ENCODE measurements at places on chromosomes 1 and 21.
A peak's percentile ranks its signal among the peaks of the same experiment; 100 is the strongest.

GRCh38 chr21:34362136-34362444 is 1.7 kb upstream of the KCNE2 start:
- DNase-seq = no peak

DNA sequence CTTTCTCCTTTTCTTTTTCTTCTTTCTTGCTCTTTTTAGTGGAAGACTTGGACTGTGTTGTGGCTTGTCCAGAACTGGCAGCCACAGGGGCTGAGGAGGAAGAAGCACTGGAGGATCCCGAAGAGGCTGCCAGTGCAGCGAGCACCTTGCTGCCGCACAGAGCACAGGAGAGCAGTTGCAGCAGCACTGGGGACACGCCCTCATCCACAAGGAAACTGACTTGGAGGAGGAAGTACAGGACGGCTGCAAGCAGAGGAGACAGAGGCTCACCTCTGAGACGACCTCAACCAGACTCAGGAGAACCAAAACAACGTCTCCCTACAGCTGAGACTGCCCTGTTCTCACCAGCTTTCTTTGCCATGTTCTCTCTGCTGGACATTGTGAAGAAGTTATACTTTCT is 88.9 kb downstream of the UBR4 start:
- no peak for DNase-seq

- no peak for DNase-seq
These were observed 47.9 kb downstream of the RBM11 start for GRCh38 chr21:14263879-14264278.

DNA sequence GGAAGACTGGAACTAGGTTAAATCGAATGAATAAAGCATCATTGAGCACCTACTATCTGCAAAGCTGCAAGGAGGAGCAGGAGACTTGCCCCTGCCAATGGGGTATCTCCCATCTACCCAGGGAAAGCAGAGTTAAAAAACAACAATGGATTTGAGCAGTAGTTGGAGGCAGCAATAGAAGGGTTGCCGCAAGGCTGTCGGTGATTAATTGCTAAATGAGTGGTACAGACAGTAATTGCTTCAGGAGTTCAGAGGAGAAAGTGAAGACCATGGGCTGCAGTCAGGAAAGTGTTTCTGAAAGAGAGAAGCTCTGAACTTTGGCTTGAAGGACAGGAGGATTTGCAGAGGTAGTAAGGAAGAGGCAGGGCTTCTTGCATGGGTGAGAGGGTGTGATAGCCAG is 152.9 kb downstream of the ACTL8 start:
- DNase-seq = no peak

- no peak for DNase-seq
These were observed 2.2 kb upstream of the ATP1A2 start for GRCh38 chr1:160113407-160113806.

- no peak for DNase-seq
These were observed 316.5 kb upstream of the NR5A2 start for GRCh38 chr1:199710974-199711373.

DNA sequence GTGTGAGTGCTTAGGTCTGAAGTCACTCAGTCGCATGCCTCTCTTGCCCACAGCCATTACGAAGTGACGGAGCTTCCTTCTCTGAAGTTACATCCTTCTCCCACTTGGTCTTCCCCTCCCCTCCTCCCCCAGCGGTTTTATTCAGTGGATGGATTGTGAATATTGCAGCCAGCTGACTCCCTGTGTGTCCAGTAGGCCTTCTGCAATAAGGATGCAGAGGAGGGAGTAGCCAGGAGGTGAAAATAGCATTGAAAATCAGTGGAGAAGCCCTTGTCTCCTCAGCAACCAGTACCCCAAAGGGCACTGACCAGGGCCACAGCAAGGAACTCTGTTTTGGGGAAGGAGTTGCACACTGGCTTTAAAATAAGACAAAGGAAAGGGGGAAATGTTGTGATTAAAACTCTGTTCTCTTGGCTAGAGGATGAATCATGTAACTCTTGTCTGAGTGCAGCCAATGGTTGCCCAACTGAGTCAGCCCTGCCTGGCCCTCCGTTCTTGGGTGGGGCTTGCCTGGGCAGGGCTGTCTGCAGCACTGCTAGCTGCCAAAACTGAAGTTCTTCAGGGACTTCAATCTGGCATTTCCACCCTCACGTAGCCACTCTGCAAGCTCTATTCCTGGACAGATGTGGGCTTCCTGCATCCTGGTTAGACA is 4.3 kb downstream of the S100A10 start:
- DNase-seq = no peak

- DNase-seq = no peak
These were observed 21.8 kb downstream of the RSPH1 start for GRCh38 chr21:42474043-42474831.

DNA sequence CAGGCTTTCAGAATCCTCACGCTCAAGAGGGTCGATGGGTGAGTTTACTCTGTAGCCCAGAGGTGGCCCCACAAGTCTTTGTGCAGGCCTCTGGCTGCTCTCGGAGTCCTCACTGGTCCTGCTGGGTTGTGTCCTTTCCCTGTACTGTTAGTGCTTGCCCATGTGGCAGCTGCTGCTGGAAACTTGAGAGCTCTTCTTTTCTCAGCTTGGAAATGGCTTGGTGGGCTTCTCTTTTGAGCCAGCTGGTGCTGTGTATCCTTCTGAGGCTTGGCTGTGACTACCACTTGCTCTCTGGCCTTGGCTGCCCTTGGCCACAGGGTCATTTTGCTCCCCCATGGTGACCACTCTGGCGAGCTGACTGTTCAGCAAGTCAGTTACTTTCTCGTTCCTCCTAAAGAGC is 82.2 kb upstream of the LMO4 start:
- no peak for DNase-seq

- DNase-seq = no peak
These were observed 55.2 kb downstream of the SELENOF start for GRCh38 chr1:86858524-86859261.

DNA sequence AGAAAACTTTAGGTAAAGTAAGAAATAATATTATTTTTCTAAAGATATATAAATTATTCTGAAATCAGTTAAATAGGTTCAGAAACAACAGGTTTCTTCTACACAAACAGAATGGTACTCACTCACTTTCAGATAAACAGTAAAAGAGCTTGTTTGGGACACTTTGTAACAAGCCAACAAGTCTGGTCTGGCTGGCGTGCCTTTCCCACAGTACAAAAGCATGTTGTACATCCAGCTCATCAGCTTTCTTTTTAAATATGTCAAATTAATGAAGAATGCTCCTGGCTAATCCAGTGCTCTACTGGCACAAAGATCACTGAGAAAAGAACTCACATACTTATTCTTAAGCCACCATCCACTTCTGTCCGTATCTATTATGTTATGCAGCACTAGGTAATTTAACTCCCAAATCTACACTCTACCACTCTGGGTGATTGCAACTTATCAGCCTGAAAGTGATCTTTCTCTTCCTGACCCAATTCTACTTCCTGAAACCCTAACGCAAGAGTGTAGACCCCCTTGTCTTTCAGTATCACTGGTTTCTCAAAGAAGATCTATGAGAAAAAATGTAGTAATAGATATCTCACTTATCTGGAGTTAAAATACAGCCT is 32.6 kb downstream of the TRIT1 start:
- DNase-seq = no peak

DNA sequence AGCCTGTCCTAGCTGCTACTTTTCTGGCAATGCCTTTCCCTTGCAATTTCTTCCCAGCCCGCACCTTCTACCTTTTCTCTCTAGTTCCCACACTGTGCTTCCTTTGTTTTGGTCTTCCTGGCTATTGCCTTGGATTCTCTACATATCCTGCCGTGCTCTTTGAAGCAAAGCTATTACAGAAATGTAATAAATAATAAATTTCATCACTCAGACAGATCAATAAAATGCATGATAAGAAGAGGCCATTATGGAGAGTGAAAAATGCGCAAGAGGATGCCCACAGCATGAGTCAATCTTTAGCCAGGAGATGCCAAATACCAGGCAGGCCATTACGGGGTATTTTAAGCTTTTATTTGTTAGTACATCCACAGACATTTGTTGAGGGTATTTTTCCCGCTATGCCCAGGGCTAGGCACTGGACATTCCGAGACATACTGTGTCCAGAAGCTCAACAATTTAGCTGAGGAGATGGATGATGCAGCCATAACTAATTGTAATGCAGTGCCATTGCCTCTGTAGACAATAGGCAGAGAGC is 163.6 kb downstream of the ST6GALNAC3 start:
- DNase-seq = no peak

DNA sequence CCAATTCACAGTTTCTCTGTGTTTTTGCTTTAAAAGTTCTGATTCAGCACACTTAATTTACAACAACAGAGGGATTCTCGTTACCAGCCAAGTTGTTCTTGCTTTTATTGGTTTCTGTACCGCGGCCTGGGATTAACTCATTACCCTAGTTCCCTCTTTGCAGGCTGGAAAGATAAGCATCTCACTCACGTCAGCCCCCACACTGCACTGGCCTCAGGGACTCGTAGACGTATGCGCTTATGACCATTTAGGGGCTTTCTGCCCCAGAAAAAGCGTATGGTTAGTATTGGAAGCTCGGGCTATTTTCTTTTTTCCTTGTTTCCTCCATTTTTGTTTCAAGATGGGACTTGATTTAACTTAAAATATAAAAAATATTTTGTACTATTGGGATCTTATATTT is 76.0 kb downstream of the POFUT2 start:
- no peak for DNase-seq

- no peak for DNase-seq
These were observed 3.7 kb downstream of the PEAR1 start for GRCh38 chr1:156897078-156897825.

- DNase-seq = no peak
These were observed 452.3 kb downstream of the OMA1 start for GRCh38 chr1:58094221-58094620.

GRCh38 chr1:34786521-34787325 is 5.7 kb downstream of the GJB3 start:
- DNase-seq = peak; percentile 42

DNA sequence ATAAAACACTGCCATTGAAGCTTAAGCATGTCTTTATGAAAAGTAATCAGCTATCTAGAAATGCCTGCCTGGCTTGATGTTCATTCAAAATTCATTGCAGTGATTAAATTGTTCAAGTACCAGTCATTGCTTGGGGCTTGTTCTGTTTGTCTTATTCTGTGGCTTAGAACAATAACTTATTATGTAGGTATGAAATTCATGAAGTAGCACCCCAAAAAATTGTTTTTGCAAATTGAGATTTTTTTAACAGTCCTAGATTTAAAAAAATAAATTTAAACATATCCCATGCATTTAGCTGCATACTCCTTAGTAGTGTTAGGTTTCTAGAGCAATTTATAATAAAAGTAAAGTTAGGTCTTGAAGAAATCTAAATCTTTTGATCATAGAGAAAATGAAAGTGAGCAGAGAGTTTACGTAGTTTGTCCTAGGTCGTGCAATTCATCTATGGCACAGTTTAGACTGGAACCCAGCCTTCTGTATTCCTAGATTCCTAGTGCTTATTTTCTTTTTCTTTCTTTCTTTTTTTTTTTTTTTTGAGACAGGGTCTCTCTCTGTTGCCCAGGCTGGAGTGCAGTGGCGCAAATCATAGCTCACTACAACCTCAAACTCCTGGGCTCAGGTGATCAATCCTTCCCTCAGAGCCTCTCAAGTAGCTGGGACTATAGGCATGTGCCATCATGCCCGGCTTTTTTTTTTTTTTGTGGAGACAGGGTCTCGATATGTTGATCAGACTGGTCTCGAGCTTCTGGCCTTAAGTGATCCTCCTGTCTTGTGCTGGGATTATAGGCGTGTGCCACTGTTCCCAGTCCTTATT is 9.3 kb downstream of the MIER1 start:
- DNase-seq = no peak

DNA sequence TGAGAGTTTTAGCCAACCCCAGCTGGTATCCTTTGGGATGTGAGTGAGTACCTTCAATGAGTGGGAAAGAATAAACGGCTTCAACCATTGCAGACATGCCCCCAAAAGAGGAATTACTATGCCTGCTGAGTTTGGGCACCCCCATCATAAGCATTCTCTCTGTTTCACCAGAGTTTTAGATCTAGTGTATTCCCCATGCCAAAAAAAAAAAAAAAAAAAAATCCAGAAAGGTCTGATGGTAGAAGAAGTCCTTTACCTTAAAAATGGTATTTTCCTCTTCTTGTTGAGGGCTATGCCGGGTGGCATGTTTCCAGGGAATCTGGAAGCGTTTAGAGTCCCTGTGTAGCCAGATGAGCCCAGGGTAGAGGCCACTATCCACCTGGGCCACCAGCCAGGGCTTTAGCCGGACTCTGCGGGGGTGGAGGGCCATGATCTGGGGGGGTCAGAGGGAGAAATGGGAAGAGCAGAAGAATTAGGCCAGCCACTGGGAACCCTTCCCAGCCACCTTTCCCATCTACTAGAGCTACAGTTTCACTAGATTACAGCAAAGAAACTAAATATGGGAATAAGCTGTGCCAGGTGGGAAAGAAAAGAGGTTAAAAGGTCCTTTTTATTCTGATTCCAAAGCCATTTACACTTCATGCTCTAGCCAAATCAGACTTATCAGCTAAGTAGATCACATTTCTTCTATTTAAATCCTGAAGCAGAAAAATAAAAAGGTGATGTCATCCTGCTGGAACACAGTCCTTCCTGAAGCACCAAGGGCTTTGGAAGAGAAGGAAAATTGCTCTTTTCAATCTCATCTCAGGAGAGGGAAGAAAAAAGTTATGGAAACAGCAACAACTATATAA is 4.7 kb downstream of the IRF6 start:
- DNase-seq = no peak

DNA sequence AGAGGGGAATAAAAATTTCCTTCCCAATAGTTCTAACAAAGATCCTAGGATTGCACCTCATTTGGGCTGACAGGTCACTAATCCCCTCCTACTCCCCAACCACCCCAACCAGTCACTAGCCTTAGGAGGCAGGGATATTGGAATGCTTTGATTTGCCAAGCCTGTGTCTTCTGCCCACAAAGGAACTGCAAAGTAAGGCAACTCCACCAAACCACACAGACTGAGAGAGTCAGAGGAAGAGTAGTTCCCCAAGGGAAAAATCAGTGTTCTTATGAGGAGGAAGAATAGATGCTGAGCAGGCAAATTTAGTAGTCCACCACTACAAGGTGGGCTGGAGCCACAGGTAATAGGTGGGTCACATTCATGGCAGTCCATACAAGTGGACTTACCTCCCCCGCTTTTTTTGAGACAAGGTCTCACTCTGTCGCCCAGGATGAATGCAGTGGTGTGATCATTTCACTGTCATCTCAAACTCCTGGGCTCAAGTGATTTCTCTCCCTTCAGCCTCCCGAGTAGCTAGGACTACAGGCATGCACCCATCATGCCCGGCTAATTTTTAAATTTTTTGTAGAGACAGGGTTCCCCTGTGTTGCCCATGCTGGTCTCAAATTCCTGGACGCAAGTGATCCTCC is 3.7 kb upstream of the TMEM39B start:
- no peak for DNase-seq

DNA sequence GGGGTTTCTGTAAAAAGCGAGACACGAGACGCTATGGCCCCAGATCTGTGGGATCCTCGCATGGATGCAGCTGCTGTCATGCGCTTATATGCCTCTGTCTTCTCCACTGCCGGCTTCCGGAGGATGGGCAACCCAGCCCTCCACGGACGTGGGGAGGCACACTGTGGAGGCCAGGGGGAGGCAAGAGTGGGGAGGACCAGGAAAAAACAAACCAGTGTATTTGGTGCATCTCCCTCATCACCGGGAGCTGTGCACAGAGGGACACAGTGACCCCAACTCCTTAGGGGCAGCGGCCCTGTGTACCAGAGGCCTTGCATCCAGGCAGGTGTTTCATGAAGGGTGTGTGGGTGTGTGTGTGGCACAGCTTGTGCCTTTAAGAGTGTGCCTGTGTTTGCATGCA is 95.0 kb downstream of the AJAP1 start:
- DNase-seq = no peak

- no peak for DNase-seq
These were observed 26.2 kb upstream of the TARBP1 start for GRCh38 chr1:234504969-234505768.

All from activated CD8-positive, alpha-beta memory T cell treated with anti-CD3 and anti-CD28 coated beads for 1 hour (primary cell).